Activated naive CD4-positive, alpha-beta T cell treated with anti-CD3 and anti-CD28 coated beads, Interleukin-2, amount 10 ng/mL, durations not matched to agents 7 days and 5 days (primary cell): ENCODE measurements at places on chromosomes 7 and 10.

GRCh38 chr7:65441010-65441409 is 67.4 kb downstream of the ZNF92 start:
- no peak for DNase-seq

GRCh38 chr7:106246902-106247711 is 37.7 kb downstream of the NAMPT start:
- DNase-seq = no peak

- no peak for DNase-seq
These were observed 10.7 kb downstream of the BUD31 start for GRCh38 chr7:99419323-99420021.

- no peak for DNase-seq
These were observed 156.3 kb upstream of the HGF start for GRCh38 chr7:81926154-81926553.

DNA sequence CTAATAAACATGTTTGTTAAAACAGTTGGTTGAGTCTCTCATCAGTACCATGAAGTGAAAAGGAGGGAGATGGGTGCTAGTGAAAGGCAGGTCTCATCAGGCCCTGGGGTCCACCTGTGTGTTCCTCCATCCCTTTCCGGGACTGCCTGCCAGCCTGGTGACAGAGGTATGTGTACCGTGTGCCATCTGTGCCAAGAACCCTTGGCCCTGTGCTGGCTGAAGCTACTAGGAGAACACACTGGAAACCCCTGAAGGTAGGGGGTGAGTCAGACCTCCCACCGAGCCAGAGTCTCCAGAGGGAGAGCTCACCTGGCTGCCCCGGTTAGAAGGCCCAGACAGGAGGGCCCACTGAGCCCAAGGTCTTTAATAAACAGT is 2.3 kb downstream of the DDIT4 start:
- DNase-seq = no peak

GRCh38 chr10:47330366-47330765 is 8.1 kb downstream of the GDF2 start:
- no peak for DNase-seq

- no peak for DNase-seq
These were observed 134.5 kb downstream of the ST7 start for GRCh38 chr7:117087639-117088396.

DNA sequence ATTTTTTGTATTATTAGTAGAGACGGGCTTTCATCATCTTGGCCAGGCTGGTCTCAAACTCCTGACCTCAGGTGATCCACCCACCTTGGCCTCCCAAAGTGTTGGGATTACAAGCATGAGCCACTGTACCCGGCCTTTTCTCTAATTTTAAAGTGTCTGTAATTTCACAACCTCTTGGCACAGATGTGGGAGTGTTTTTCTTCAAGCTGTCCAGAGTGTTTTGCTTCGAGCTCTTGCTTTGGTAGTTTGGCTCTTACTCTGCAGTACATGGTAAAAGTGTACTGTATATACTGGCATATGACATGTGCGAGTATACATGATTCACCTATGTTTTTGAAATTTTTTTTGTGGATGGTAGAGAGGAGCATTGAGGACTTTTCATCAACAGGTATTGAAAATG is 9.8 kb downstream of the SRGN start:
- DNase-seq = no peak

GRCh38 chr10:98852686-98853085 is 383.0 kb downstream of the HPSE2 start:
- no peak for DNase-seq

DNA sequence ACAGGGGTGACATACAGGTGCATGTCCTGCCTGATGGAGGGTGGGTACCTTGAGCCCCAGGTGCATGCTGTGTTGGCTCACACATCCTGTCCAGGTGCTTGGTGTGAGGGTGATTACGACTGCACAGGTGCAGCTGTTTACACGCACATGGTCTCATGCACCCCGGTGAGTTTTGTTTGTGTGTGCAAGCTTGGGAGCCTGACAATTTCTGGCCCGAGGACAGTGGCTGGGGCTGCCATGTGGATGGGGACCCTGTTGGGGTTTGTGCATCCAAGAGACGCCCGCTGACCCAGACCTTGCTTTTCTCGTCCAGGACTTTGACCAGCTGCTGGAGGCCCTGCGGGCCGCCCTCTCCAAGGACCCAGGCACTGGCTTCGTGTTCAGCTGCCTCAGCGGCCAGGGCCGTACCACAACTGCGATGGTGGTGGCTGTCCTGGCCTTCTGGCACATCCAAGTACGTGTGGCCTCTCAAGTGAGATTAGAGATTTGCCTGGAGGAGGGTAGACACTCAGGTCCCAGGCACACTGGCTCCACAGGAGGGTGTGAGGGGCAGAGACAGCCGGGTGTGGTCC is 61.7 kb downstream of the PRF1 start:
- no peak for DNase-seq

- no peak for DNase-seq
These were observed 97.4 kb downstream of the CHN2 start for GRCh38 chr7:29291723-29292618.

GRCh38 chr10:8063128-8063908 is 8.8 kb downstream of the GATA3 start:
- no peak for DNase-seq

- no peak for DNase-seq
These were observed 88.9 kb upstream of the NEBL start for GRCh38 chr10:20986049-20986448.

GRCh38 chr7:126079581-126079980 is 1150.0 kb upstream of the POT1 start:
- no peak for DNase-seq

GRCh38 chr10:102620138-102620590 is 24.1 kb upstream of the TRIM8 start:
- no peak for DNase-seq

GRCh38 chr10:93821051-93821772 is 63.5 kb downstream of the LGI1 start:
- no peak for DNase-seq

DNA sequence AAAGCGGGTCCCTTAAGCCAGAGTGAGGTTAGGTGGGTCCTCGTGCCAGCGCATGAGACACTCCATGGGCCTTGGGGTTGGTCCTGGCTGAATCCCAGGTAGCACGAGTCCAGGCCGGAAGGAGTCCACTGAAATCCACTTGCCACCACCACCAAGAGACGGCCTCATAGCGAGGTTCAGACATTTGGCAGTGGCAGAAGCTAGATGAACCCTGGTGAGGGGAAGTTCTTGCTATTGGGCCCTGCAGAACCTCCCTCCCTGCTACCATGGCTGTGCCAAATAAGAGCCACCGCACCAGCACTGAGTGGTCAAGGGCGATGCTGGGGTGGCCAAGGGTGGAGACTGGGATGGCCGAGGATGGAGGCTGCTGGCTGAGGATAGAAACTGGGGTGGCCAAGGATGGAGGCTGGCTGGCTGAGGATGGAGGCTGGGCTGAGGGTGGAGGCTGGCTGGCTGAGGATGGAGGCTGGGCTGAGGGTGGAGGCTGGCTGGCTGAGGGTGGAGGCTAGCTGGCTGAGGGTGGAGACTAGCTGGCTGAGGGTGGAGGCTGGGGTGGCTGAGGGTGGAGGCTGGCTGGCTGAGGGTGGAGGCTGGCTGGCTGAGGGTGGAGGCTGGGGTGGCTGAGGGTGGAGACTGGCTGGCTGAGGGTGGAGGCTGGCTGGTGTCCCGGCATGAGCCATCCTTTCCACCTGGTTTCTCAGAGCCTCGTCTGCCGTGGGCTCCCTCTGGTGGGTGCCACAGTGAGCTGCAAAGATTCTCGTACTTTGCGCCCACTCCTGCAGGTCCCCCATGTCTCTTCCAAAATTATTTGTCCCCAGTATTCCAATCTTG is 88.2 kb downstream of the ELFN1 start:
- no peak for DNase-seq

GRCh38 chr10:126504063-126504760 is 115.9 kb upstream of the ADAM12 start:
- no peak for DNase-seq

GRCh38 chr7:142669074-142669654 is 80.1 kb upstream of the PRSS1 start:
- DNase-seq = no peak

DNA sequence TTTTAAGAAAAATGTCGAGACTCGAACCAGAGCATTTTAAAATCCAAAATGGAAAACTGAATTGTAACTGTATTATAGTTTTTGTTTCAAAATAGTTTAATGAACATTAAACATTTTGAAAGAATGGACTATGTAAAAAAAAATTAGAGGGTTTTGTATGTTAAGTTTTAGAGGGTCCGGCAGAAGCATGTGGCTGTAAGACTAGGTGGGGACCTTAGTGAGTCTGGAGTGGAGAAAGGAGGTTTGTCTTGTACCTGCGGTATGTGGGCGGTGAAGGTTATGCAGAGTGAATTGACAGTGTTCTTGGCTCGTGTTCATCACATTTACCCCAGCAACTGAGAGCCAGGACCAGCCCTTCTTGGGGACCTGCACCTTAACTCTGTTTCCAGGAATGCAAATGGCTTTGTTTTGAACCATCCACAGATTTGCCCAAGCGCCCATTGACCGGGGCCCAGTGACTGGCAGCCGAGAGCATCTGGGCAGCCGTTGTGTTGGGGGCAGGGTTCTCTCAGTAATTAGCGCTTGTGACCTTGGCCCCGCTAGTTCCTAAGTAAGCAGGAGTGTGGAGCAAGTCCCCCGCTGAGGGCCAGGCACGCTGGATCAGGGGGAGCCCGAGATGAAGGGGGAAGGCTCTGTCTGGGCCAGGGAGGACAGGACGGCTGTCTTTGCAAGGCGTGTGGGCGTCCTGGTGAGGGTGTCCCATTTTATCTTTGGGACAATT is 1.4 kb upstream of the KLF6 start:
- DNase-seq = peak; percentile 40

- DNase-seq = no peak
These were observed 519.1 kb upstream of the GALNT17 start for GRCh38 chr7:70612811-70613210.

DNA sequence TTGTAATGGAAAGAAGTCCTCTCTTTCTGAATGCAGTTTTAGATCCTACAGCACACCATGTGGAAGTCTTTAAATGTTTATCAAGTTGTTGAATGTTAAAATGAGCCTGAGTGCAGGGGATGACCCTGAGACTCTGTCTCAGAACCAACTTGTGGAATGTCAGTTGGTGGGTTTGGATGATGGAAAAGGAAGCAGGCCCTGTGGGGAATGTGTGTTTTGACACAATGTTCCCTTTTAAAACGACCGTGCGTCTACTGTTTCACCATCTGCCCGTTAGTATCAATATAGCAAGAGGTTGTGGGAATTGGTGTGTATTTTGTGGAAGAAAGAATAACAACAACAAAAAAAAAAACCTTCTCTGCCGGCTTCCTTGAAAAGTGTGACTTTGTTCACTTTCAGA is 8.3 kb downstream of the DYNC1I1 start:
- DNase-seq = no peak

DNA sequence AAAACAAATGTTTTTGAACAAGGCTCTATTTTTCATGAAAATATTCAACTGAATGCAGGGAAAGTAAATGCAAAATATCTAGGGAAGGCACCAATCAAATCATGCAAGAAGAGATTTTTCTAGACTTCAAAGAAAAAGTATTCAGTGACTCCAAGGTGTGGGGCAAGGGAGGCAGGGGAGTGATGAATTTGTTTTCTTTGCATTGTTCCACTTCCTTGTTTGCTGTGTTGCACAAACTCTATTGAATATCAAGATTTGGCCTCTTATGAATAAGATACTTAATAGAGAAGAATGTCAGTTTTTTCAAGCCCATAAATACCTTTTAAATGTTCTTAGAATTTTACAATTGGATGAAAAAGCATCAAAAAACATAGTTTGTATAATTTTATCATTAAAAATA is 26.4 kb downstream of the STEAP1 start:
- no peak for DNase-seq

GRCh38 chr10:5568984-5569383 is 44.2 kb downstream of the CALML3 start:
- DNase-seq = no peak

DNA sequence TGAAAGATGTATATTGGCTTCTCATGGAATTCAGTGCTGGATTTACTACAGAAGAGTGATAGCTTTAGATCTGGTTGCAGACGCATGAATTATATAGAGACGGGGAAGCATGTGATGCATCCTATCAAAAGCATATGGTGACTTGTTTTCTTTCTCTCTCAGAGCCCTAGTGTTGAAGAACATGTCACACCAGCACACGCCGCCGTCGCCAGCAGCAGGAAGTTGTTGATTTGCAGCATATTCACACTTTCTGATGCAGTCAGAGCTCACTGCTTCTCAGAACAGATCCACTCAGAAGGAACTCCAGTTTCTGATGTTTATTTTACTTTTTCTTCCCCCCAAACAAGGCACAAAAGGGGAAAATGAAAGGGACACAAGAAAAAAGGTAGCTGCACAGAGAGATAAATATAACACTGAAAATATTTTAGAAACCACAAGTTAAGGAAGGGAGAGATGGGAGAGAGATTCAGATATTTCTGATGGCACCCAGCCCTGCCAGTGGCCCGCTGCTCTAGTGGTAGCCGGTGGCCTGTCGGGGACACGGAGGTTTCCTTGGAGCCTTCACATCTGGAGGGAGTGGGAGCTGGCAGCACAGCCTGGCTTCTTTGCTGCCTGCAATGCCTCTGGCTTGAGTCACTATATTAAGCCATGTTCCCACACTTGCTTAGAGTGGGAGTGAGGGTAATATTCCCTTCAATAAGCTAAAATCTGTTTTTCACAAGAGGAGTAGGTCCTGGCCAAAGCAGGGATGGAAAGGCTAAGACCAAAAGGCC is 123.2 kb downstream of the NRP1 start:
- DNase-seq = peak; percentile 48

DNA sequence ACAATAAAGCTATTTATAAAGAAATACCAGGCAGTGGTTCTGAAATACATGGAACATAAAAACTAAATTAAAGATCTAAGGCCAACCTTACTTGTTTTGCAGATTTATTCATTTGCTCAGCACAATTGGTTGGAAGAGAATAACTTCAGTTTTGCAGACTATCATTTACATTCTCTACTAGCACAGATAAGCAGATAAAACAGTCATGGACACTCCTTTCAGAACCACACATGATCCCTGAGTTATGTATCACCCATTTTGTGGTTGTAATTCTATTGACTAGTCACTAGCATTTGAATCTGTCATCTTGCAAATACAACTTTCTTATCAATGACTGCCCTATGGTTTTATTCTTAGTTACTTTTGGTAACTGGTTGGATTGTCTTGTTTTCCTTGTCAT is 45.1 kb downstream of the PRKAR2B start:
- no peak for DNase-seq

DNA sequence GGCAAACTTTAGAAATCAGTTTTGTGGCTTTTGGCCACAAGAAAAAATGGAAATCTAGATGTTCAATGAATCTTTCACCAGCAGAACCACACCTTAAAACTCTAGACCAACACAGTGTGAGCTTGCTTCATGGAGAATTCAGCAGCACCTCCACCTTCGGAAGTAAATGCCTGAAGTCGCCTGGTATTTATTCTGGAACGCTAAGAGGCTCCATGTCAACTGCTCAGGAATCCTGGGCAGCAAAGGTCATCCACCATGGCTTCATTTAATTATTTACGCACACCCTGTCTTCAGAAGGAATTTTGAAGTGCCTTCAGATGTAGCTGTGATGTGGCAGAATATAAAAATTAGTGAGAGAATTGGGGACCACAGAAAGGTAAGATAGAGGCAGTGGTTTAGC is 167.7 kb downstream of the GFRA1 start:
- no peak for DNase-seq
